ACHN (cell line): ENCODE measurements at places on chromosomes 12 and 14.

DNA sequence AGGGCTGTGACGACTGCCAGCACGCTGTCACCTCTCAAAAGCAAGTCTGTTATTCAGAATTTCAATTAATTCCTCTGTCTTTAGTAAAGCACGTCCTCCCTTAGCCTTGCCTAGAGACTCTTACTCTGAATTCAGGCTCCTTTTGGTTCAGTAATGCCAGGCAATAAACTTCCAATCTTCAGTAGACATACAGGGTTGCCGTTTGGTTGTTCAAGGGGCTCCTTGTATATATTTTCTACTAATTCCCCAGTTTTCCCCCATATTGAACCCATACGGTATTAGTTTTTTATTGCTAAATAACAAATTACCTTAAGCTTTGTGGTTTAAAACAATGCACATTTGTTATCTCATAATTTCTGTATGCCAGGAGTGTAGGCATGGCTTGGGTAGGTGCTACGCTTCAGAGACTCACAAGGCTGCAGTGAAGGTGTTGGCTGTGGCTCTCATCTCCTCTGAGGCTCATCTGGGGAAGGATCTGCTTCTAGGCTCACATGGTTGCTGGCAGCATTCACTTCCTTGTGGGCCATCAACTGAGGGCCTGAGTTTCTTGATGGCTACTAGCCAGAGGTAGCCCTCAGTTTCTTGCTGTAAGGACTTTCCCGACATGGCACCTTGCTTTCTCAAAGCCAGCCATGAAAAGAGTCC lies 7.3 kb upstream of the CLECL1 start:
- no peak for DNase-seq

GRCh38 chr12:98022961-98023360 lies 492.4 kb upstream of the TMPO start:
- DNase-seq = no peak

GRCh38 chr14:105247715-105248367 lies 492 bp upstream of the BTBD6 start:
- no peak for DNase-seq

GRCh38 chr12:80580254-80580653 lies 127.2 kb upstream of the MYF6 start:
- peak; percentile 42 for DNase-seq

- no peak for DNase-seq
These were observed 100.7 kb upstream of the TBX5 start for GRCh38 chr12:114506651-114507050.
